ENCODE measurements at places on chromosomes 2 and 18.

DNA sequence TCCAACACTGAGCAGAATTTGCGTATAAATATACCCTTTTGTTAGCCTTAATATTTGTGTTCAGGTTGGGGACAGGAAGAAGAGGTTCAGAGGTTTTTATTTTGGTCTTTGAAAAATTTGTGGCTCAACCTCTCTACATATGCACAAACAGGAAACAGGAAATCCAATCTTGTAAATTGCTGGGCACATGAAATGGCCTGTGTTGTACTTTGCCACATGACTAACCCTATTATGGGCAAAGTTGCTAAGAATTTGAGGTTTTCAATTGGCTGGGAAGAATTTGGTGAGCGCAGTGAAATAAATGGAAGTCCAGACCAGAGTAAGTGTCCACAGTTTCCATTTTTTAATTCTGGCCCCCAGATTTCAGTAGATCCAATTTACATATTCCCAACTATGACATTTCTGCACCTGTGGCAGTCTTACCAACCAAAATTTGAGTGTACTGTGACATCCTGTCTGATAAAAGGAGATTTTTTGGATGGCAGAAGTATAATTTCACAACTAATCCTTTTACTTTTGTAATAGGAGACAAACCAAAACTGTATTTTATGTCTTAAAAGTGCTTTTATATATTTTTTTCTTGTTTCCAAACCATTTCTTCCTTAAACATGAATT lies 63.6 kb downstream of the COX7A2L start:
- no peak for DNase-seq

DNA sequence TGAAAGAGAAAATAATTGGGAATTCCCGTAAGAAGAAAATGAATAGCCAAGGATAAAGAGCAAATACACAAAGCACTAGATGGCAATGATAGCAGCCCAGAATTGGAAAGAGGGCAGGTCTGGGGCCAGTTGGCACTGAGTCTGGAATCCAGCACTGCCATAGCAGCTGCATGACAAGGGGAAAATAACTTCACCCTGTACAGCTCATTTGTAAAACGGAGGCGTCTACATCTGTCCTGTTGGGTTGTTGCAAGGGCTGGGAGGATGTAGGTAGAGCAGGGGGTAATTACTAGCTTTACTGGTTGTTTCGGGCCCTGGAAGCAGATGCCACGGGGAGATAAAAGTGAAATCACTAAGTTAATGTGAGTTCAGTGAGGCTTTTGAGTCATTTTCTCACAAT lies 110.0 kb upstream of the RASGRP3 start:
- DNase-seq: no peak

DNA sequence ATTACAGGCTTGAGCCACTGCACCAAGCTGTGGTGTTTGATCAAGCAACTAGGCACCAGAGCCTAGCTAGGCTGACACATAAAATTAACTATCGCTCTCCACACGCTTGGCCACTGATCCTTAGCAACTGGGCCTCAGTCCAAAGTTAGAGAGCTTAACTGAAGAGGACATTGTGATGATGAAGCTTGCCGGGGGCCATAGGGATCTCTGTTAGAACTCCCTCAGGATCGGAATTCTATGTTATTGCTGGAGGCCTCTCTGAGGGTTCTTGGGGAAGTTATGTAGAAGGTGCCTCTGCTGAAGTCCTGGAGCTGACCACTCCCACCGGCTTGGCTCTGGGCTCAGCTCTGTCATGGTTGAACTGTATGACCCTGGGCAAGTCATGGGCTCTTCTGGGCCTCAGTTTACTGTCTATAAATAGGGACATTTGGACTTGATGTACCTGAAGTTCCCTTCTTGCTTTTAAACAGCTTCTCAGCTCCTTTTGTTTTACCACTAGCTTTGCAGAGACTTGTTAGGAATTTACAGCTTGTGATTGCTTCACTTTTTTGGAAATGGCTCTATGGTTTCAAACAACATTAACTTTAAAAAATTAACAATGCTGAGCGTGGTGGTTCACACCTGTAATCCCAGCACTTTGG lies 44.1 kb downstream of the GATA6 start:
- DNase-seq: no peak

- DNase-seq: no peak
Observed at GRCh38 chr2:119488245-119489214, 35.8 kb downstream of the SCTR start.

GRCh38 chr18:37533647-37534584 lies 31.7 kb downstream of the CELF4 start:
- no peak for DNase-seq

GRCh38 chr2:47652061-47652690 lies 130.8 kb upstream of the MSH6 start:
- DNase-seq: no peak

- DNase-seq: no peak
Observed at GRCh38 chr2:30612371-30612770, 165.3 kb downstream of the LCLAT1 start.

DNA sequence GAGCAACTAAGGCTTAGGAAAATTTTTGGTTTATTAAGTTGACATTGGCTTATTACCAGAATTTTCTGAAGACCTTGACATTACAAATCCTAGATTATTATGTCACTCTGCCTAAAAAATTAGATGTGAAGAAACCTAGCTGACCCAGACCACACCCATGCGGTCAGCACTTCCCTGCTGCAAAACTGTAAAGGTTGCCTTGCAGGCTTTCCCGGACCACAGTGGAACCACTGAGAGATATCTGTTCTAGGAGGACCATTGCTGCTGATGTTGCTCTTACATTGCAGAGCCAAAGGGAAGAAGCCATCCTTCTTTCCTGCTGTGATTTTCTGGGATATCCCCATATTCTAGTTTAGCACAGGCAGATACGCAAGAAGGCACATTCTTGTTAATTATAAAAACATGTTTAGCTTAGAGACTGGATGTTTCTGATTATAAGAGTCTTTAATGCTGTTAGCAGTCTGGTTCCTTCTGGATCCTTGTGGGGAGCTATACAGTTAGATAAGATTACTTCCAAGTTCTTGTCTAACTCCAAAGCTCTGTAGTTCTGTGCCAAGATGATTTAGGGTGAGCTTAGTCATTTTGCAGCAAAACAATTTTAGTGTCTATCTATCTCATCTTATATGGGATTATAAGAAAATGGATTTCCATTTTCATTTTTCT lies 70.2 kb downstream of the AOX1 start:
- DNase-seq: peak; percentile 57

DNA sequence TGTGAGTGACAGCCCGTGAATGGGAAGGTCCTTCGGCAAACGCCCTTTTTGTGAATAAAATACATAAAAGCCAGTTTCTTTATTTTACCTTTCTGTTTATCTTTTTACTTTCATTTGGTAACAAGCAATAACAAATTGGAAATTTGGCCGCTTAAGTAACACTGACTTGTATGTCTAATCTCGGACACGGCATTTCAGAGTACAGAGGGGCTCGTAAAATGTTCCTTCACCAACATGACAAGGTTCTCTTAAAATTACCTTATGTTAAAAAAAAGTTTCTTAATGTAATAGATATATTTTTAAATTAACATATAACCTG lies 558 bp upstream of the NEMP2 start:
- no peak for DNase-seq

DNA sequence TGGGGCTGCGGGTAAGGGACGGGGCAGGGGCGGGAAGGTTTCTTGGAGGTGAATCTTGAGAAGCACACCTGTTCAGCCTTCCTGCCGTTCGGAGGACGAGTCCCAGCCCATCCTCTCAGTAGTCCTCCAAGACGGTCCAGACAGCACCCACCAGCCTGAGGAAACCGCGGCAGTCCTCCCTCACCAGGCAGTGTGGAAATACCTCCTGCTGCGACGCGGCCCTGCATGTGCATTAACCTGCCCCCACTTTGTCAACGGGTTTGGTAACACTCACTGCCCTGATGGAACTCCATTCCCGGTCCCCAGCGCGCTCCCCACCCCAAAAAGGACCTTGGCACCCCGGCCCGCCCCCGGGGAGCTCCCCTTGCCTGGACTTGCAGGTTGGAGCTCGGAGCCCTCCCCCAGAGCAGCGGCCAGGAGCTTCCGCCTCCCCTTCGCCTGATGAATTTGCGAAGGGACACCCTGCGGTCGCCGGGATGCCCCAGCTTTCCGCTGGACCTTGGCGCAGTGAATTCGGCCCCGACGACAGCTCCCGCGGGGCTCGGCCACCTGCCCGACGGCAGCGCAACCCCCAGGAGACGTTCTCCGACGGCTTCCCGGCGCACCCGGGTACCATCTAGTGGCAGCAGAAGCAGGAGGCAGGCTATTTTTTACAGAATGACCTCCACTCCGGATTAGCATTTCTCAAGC lies 31.5 kb downstream of the ACVR1C start:
- DNase-seq: no peak

DNA sequence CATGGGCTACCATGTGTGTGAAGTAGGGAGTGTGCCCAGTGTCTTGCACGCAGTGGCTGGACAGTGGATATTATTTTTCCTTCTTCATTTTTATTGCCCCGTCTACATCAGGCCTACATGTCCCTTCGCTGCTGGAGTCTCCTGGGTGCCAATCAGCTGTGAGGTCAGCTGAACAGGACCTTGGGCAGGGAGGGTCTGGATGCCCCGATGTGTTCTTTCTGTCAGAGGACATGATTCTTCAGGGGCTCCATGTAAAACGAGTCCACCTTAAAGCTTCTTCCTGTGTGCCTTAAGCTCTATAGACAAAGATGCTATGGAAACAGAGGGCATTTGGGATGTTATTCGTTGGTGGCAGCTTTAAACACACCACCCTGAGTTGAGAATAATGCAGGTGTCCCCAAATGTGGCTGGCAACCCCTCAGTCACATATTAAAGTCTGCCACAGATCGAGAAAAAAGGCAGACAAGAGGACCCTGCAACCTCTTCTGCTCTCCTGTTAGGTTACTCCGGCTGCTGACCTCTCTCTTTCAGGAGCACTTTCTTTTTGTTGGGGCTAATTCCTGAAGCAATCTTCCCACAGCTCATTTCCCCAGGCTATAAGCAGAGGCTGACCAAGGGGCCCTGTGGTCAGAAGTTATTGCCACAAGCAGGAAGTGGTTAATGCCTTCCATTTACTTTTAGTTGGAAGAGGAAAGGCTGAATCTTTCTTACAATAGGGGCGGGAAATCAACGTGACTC lies 20.0 kb downstream of the GREB1 start:
- no peak for DNase-seq

DNA sequence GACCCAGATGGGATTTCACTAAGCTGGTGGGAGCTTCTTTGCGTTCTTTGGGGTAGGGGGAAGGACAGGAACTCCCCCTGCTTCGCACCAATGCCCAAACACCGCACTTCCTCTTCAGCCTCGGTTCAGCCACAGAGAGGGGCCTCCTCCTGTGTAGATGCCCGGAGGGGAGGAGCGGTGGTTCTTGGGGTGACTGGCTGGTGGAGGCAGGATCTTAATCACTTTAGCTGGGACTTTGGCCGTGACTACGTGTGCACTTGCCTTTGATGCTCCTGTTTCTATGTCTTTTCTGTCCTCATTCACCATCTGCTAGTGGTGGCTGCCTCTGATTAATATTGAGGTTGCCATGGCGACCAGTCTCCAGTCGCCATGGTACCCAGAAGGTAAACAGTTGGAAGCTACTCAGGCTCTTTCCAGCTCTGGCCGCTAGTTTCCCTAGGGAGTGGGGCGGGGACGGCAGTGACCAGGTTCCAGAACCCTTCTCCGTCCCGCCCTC lies 1.9 kb downstream of the CNGA3 start:
- DNase-seq: no peak

DNA sequence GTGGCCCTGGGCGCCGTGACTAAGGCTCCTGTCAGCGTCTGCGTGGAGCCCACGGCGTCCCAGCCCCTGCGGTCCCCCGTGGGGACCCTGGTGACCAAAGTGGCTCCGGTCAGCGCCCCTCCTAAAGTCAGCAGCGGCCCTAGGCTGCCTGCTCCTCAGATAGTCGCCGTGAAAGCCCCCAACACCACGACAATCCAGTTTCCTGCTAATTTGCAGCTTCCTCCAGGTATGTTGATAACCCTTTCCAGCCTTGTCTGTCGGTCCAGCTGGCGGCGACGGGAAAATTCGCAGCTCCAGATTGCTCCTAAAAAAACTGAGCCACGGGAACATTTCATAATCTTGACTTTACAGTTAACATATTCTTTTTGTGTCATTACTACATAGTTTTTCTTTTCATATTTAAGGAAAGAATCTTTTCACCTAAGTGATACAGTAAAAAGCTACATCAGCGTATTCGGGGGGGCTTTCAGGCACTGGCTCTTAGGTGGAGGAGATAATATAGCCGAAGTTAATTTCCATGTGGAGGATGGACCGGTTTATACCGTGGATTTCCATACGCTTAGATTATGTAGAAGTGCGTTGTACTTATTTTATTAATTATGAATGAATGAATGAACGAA lies 916 bp downstream of the TAF4B start:
- DNase-seq: no peak

DNA sequence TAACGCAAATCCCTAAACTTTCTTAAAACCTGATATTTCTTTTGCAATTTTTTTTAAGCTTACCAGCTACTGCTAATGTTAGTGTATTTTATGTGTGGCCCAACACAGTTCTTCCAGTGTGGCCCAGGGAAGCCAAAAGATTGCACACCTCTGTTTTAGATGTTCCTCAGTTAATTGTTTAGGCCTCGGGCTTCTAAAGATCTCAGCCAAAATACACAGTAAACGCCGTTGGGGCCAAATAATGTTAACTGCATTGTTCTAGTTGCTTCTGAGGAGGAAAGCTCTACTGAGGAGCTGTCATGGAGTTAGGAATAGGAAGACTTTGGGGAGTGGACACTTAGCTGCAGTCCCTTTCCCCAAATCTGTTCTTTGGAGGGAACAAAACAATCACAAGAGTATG lies 2.0 kb downstream of the HSPE1 start:
- no peak for DNase-seq

DNA sequence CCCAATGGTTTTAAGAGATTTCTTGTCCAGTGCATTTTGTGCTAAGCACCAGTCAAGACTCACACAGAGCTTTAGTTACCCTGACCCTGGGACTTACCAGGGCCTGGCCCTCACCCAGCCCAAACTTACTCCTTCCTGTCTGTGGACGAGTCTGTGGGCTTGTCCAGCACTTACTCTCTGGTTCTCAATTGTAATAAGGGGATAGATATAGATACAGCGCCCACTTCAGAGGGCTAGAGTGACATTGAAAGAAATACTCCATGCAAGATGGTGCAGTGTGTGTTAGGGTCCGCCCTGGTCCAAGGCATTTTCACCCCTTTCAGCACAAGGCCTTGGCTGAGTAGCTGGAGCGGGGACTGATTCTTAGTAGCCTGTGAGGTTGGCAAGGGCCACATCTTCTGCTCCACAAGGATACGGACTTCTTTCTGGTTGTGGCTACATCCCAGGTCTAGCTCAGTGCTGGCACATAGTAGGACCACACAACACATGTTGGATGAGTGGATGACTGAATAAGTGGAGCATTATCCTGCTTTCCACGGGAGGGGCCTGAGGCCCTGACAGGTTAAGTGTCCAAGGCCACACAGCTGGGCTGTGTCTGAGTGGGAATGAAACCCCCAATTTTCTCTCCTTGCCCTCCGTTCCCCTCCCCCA lies 3.8 kb upstream of the ARID5A start:
- DNase-seq: no peak

GRCh38 chr2:3435445-3435844 lies 56.0 kb downstream of the TRAPPC12 start:
- no peak for DNase-seq
